Osteocyte (in vitro differentiated cells): ENCODE measurements at places on chromosomes 5 and 9. TPM values are rescaled to one million over a fixed set of nuclear protein-coding genes. Genes with fewer than 3 reads are reported as not detected.

Gene MGAT1
- 137 and 140 TPM in 2 replicates for total RNA-seq

- DNase-seq = no peak
These were observed 113.4 kb upstream of the CACNA1B start for GRCh38 chr9:137764171-137764671.

- no peak for DNase-seq
These were observed 17.7 kb upstream of the TCOF1 start for GRCh38 chr5:150339841-150340240.

Gene LTC4S
- total RNA-seq = 1.1 and 2.4 TPM in 2 replicates

DNA sequence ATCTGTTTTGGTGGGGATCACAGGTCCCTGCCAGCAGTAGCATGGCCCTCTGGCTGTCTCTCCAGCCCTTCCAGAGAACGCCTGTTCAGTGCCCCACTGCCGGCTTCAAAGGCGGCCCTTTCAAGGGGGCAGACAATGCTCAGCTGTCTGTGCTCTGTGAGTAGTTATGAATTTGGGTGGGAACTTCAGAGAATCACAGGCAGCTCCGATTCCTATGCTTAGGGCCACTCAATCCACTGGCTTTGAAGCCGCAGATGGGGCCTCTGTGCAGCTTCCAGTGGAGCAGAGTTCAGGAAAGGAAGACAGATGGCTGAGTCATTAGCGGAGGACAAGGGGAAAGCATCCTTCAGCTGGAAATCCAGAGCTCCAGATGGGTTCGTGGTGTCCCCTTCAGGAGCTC lies 42.4 kb downstream of the NKX2-5 start:
- DNase-seq = no peak

- DNase-seq = no peak
These were observed 32.5 kb downstream of the FAM240B start for GRCh38 chr9:38687389-38687842.

Gene TNFAIP8
- 13.3 and 14.0 TPM in 2 replicates for total RNA-seq

Gene MRNIP
- 25.8 and 27.6 TPM in 2 replicates for total RNA-seq

Gene ANKRD55
- total RNA-seq = not detected in 2 replicates

DNA sequence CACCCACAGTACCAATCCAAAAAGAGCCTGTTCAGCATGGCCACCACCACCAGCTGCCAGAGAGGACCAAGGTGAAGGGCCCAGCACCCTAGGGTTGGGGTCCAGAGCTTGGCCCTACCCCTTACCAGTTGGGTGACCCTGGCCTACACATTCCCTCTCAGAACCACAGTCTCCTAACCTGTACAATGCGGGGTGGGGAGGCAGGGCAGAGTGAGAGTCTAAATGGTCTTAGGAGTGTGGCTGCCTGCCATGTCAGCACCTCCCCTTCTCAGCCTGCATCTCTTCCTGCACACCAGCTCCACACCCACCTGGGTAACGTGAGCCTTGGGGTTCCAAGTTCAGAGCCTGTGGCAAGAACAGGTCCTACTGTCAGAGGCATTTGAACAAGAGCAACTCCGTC lies 92.2 kb downstream of the C5orf15 start:
- no peak for DNase-seq

Gene PAPPA
- total RNA-seq = 214 and 229 TPM in 2 replicates

DNA sequence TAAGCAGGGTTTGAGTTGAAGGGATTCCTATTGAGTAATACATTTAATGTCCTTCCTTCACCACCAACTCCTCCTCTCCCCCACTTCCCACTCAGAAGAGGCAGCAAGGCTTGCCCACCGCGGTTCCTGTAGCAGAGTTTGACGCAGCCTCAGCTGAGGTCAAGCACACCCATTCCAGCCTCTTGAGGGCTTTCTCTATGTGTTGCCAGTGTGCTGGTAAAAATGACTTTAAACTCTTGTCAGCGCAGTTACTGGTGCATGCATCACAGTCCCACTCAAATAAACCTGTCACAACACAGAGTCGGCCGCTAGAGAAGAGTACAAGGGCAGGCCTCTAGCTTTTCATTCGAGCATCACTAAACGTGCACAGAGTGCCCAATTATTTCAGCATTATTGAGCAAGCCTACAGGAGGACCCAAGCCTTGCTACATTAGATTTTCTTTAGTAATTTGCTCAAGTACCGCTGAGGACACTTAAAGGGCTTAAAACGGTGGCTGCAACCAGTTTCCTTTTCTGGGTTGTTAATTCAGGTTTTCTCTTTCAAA lies 79.6 kb downstream of the TLE4 start:
- DNase-seq = no peak

DNA sequence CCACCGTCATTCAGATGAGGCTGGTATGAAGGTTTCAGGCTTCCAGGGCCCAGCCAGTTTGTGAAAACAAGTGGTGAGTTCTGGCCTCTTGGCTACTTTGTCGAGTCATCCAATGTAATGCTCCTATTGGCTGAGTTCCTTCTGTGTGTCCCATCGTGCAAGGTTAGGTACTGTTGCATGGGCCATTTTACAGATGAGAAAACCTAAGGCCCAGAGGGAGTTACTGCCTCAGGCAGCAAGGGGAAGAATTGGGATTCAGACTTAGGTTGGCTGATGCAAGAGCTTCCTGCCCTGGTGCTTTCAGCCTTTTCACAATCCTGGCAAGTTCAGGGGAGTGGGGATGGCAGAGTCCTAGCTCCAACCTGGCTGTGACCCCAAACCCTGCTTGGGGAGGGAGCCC lies 17.4 kb upstream of the PITX1 start:
- DNase-seq = no peak

DNA sequence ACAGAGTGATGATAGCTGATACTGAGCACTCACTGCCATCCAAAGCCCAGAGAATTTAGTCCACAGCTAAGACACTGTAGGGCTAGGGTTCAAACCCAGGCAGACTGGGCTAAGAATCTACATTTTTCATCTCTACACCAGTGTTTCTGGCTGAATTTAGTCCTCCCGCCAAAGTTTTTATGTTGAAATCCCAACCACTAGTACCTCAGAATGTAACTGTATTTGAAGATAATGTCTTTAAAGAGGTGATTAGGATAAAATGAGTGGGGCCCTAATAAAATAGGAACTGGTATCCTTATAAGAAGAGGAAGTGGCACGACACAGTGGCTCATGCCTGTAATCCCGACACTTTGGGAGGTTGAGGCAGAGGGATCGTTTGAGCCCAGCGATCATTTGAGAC lies 4.3 kb downstream of the GNA14 start:
- no peak for DNase-seq

- no peak for DNase-seq
These were observed 10.5 kb upstream of the HSPA4 start for GRCh38 chr5:133041157-133041784.

DNA sequence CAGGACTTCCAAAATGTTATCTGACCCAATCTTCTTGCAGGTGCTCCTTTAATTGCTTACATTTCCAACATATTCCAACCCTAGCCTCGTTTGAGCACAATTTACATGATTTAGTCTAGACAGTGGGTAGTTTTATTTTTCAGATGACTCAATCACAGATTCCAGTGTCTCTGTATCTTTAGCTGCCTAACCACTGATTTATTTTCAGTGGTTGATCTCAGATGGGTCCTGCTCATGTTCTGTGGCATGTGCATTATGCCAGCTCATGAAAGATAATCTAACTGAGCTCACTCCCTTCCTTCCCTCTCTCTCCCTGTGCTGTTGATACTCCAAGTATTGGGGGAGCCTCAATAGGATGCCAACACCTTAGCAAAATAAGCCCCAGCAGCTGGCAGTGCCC lies 106.1 kb upstream of the ICE1 start:
- no peak for DNase-seq

Gene TNFSF15
- 0.56 and 0.73 TPM in 2 replicates for total RNA-seq

Gene KIF12
- 0.47 and 0.64 TPM in 2 replicates for total RNA-seq

Gene DMRT3
- total RNA-seq = not detected in 2 replicates

GRCh38 chr5:167785106-167785505 lies 506.3 kb upstream of the WWC1 start:
- no peak for DNase-seq

DNA sequence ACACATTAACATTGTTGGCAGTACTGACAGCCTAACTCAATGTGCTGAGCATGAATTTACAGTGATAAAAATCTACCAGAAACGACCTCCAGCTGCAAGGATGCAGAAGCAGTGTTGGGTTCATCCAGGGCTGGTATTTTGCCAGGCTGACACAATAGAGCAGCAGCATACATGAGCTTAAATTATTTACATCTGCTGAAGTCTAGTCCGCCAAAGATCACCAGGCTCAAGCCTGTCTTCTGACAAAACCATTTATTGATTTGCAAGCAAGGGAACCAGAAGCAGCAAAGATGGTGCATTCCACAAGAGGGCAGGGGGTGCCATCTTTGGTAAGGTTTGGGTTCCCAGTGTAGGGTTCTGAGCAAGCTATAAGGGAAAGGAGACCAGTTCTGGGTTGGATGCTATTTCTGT lies 8.7 kb upstream of the C5orf34 start:
- DNase-seq = no peak

Gene FCN2
- total RNA-seq = not detected in 2 replicates

DNA sequence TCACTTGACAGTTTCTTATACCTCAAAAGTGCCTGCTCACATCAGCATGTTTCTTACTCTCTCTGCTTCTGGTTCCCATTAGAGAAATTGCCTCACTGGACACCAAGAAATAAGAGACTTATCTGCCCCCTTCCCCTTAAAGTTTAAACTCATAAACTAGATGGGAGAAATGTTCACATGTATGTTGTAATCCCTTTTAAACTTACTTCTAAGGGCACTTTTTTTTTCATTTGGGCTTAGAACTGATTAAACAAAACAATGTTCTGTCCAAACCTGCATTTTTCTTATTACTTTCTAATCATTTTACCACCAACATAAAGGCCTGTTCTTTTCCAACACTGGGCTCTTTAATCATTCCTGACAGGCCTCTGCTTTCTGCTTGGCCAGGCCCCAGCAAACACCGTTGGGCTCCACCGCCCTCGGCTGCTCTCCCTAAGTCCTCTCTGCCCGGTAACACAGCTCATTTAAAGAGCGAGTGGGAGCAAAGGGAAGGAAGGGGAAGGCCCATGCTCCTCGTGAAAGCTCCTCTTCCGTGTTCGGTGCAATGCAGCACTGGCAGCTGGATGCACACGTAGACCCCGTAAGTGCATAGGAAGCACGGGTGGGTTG lies 53.4 kb downstream of the ROR2 start:
- no peak for DNase-seq

GRCh38 chr9:93116072-93116961 lies 17.7 kb downstream of the NINJ1 start:
- DNase-seq = no peak

GRCh38 chr9:83406921-83407320 lies 131.3 kb downstream of the FRMD3 start:
- DNase-seq = no peak

GRCh38 chr5:171450423-171451331 lies 31.2 kb downstream of the FGF18 start:
- peak; percentile 92 for DNase-seq

DNA sequence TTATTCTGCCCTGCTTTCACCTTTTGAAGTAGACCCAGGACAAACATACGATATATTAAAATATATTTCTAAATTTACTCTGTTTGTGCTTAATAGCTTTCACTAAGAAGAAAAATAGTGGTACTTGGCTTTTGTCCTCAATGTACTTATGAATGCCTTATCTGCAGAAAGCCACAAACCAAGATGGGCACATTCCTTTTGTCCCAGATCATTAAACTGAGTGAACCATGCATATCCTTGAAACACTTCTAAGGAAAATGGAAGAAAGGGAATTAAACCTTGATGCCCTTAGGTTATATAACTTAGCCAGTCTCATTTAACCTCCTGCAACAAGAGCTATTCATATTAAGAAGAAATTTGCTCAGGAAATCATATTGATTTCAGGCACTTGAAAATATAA lies 553.8 kb upstream of the CDH9 start:
- no peak for DNase-seq

- DNase-seq = no peak
These were observed 77.7 kb upstream of the SPEF2 start for GRCh38 chr5:35540002-35540401.

Gene MARVELD2
- 0.38 and 0.71 TPM in 2 replicates for total RNA-seq

GRCh38 chr5:117357886-117358285 lies 783.3 kb upstream of the SEMA6A start:
- DNase-seq = no peak

DNA sequence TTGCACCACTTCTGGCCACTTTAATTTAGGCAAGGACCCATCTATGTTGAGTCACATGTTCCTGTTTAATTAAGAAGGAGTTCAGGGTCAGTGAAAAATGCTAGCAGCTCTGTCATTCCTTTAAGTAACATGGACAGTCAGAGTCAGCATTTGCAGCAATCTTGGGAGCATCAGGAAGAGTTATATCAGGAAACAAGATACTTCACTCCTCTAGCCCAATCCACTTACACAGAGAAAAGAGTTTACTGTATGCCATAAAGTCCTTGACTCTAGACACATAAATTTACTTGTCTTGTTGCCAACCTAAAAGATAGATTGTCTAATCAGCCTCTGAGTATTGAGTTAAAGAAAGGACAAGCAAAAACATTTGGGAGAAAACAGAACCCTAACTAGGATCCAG lies 266.7 kb downstream of the PJA2 start:
- DNase-seq = no peak

Gene WNT8A
- not detected in 2 replicates for total RNA-seq

Gene TPM2
- 476 and 515 TPM in 2 replicates for total RNA-seq

DNA sequence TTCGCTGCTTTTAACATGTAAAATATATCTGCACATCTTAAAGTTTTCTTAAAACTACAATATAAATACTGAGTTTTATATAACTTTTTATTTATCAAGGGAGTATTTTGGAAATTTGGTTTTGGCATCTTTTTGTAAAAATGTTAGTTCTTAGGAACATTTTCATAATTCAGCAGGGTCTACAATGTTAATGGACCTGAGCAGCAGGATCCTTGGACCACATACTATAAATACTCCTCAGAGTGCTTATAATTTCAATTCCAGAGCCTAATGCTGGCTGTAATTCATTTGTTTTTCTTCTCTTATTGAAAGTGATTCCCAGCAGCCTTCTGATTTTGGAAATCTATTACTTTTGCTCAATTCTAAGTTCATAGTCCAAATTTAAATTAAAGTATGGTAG lies 1216.2 kb downstream of the MAT2B start:
- no peak for DNase-seq

DNA sequence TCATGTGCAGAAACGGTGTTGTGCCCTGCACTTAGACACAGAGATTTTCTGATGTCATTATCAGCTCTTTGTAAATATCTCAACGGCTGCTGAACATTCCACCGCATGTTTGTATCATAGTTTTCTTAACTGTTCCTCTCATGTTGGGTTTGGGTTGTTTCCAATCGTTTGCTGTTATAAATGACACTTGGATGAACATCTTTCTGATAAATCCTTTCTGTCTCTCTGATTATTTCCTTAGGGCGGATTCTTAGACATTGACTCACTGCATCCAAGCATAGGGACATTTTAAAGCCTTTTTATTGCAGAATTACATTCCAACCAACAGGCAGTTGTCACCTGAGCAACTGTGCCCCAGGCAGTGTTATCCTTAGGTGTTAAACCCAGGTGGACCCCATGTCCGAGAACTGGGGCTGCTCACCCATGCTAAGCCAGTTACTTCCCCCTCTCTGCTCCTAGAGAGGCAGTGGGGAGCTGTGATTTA lies 28.5 kb downstream of the COL5A1 start:
- no peak for DNase-seq

GRCh38 chr9:85199866-85200495 lies 530.5 kb downstream of the NTRK2 start:
- no peak for DNase-seq

Gene GZMA
- total RNA-seq = not detected in 2 replicates
